ENCODE measurements at places on chromosomes 5 and 9. TPM values are rescaled to one million over a fixed set of nuclear protein-coding genes. Genes with fewer than 3 reads are reported as not detected.

GRCh38 chr9:127734247-127734746, 797 bp downstream of the TOR2A start:
- no peaks in the 10 kb centered on the region for H3K27me3 ChIP-seq
- peaks cover 18% of the 10 kb centered on the region for H3K4me1 ChIP-seq
- peaks cover 33% of the 10 kb centered on the region for H3K36me3 ChIP-seq
- no peak for DNase-seq

DNA sequence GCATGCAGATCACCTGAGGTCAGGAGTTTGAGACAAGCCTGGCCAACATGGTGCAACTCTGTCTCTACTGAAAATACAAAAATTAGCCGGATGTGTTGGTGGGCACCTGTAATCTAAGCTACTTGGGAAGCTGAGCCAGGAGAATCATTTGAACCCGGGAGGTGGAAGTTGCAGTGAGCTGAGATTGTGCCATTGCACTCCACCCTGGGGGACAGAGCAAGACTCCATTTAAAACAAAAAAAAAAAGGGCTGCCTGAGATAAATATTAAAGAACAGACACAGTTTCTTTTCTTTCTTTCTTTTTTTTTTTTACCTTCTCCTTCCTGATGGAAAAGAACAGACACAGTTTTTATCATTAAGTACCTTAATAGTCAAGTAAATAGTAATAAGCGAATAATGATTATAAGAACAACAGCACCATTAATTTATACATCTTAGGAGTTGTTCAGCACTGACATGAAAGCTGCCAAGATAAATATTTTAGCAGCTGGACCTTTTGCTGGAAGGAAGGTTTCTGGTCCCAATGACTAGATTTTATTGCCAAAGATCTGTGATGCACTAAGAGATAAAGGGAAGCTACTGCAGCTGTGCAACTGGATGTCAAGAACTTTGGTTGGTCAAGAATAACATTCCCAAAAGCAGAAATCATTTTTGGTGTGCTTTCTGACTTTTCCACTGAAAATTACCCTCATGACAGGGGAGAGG, 7.0 kb downstream of the CENPP start:
- H3K4me1 ChIP-seq: peaks cover 11% of the 10 kb centered on the region
- H3K27me3 ChIP-seq: no peaks in the 10 kb centered on the region
- peaks cover 8% of the 10 kb centered on the region for H3K36me3 ChIP-seq
- DNase-seq: no peak
- no peak overlapping the region for H3K27ac ChIP-seq
- no peak overlapping the region for H3K4me3 ChIP-seq

GRCh38 chr5:66080664-66081063, 63.4 kb upstream of the SREK1 start:
- H3K27ac ChIP-seq: no peak overlapping the region
- H3K36me3 ChIP-seq: peaks cover 31% of the 10 kb centered on the region
- no peak overlapping the region for H3K4me3 ChIP-seq
- no peak for DNase-seq
- no peaks in the 10 kb centered on the region for H3K27me3 ChIP-seq
- H3K4me1 ChIP-seq: no peaks in the 10 kb centered on the region

LVRN gene
- total RNA-seq: 0.23 TPM

GRCh38 chr5:150257424-150257823, 32.1 kb downstream of the CAMK2A start:
- no peaks in the 10 kb centered on the region for H3K36me3 ChIP-seq
- H3K4me3 ChIP-seq: no peak overlapping the region
- H3K27me3 ChIP-seq: no peaks in the 10 kb centered on the region
- H3K27ac ChIP-seq: no peak overlapping the region

DNA sequence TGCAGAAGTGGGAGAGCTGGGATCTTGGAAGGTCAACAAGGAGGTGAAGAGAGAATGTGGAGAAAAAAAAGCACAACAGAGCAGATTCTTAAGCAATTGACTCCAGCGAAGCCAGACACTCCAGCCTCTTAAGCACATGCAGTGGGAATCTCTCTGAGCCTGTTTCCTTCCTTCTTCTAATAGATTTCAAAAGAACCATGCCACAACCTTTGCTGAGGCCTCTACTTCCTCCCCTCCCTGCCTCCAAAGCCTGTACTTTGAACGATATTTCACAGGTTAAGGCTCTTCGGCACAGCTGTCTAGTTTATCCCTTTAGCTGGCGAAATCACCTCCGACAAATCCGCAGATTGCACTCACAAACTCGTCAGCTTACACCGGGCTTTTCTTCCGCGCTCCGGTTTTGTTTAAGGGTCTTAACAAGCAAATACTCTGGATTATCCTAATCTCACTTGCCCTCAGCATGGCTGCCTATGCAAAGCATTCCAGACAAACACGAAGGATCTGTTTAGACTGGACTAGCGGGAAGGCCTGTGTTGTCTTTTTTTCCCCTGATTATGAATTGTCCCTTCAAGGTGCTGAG, 211.6 kb upstream of the PANK3 start:
- H3K4me1 ChIP-seq: peaks cover 6% of the 10 kb centered on the region
- no peaks in the 10 kb centered on the region for H3K36me3 ChIP-seq
- peaks cover 4% of the 10 kb centered on the region for H3K27me3 ChIP-seq
- DNase-seq: no peak
- H3K27ac ChIP-seq: no peak overlapping the region

IGFBPL1 gene
- total RNA-seq: not detected

CDKN2B gene
- total RNA-seq: 50.9 TPM

LHX3 gene
- 0.26 TPM for total RNA-seq

- no peaks in the 10 kb centered on the region for H3K27me3 ChIP-seq
- no peaks in the 10 kb centered on the region for H3K36me3 ChIP-seq
- no peak overlapping the region for H3K4me3 ChIP-seq
- no peak overlapping the region for H3K27ac ChIP-seq
- H3K4me1 ChIP-seq: peaks cover 11% of the 10 kb centered on the region
These were observed 131.9 kb downstream of the NPR3 start for GRCh38 chr5:32842813-32843530.

- H3K36me3 ChIP-seq: peaks cover 95% of the 10 kb centered on the region
- H3K27me3 ChIP-seq: no peaks in the 10 kb centered on the region
- H3K4me3 ChIP-seq: no peak overlapping the region
- H3K27ac ChIP-seq: no peak overlapping the region
- H3K4me1 ChIP-seq: no peaks in the 10 kb centered on the region
- no peak for DNase-seq
These were observed 30.7 kb downstream of the DHX29 start for GRCh38 chr5:55276771-55277170.

DNA sequence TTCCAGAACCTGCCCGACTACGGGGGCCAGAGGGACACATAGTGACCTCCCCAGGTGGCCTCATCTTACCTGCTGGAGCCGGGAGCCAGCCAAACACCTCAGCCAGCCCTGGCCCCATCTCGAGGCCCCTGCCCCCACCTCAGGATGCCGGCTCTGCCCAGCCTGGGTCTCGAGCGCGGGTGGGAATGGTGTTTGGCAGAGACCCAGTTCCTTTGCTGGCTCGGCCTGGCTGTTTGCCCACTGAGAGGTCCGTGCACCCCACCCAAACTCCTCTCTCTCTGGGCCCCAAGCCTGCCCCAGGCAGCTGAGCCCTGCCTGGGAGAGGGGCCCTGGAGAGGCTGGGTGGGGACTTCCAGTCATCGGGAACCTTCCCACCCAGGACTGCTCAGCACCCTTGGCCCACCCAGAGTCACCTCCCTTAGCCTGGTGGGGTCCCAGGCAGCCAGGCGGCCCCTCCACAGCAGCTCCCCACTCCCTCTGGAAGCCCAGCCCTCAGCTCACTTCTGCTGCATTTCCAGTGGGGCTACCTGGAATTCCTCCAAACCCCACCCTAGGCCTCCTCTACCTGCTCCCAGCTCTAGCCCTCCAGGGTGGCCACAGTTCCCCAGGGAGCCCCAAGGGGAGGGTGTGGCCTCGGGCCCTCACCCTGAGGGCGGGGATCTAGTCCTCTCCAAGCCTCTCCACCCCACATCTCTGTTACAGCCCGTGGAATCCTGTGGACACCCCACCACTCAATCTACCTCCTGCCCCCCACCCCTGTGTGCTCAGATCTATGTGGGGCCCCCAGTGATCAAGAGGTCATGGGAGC, 42.4 kb upstream of the UBAC1 start:
- no peak overlapping the region for H3K4me3 ChIP-seq
- peaks cover 17% of the 10 kb centered on the region for H3K4me1 ChIP-seq
- H3K27ac ChIP-seq: no peak overlapping the region
- no peak for DNase-seq

DNA sequence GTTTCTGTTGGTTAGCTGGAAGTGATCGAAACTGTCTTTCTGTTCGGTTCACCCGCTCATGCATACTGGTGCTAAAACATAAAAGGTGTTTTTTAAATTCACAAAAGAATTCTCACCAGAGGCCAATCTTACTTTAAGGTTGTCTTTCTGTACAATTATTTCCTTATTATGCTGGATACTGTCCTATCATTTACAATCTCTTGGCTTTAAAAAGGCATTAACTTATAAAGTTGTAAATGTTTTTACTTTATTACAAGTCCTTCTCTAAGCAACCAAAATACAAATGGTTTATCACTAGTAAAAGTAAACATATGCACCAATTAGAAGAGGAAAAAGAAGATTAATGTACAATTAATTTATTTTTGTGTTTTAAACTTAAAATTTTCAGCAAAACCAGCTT, 10.7 kb downstream of the CARNMT1 start:
- no peak overlapping the region for H3K27ac ChIP-seq
- H3K36me3 ChIP-seq: no peaks in the 10 kb centered on the region
- H3K4me3 ChIP-seq: no peak overlapping the region

GRCh38 chr9:111920531-111920930, 23.9 kb downstream of the UGCG start:
- peaks cover 22% of the 10 kb centered on the region for H3K36me3 ChIP-seq
- peaks cover 17% of the 10 kb centered on the region for H3K4me1 ChIP-seq
- H3K27me3 ChIP-seq: no peaks in the 10 kb centered on the region
- no peak overlapping the region for H3K27ac ChIP-seq

Data from suprapubic skin (tissue), 4 donors.